ENCODE measurements at places on chromosomes 2 and 18.
A peak's percentile ranks its signal among the peaks of the same experiment; 100 is the strongest.

DNA sequence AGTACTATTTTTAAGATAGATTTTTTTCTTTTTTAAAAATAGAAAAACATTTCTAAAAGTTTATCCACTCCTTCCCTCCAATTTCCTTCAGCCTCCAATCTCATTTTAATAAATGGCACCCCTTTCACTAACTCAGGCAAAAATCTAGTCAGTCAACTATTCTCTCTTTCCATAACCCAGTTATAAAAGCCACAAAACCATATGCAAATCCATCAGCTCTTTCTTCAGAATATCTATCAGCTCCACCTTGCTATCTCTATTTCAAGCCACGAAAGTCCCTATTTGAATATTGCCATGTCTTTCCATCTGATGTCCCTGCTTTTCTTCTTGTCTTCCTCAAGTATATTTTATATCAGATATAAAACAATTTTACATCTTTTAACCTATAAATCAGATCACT lies 397.1 kb downstream of the ERBB4 start:
- no peak for DNase-seq

GRCh38 chr18:33578518-33579348 lies 714 bp downstream of the ASXL3 start:
- DNase-seq: peak; percentile 4

GRCh38 chr2:179311101-179311500 lies 46.5 kb upstream of the SESTD1 start:
- DNase-seq: no peak

DNA sequence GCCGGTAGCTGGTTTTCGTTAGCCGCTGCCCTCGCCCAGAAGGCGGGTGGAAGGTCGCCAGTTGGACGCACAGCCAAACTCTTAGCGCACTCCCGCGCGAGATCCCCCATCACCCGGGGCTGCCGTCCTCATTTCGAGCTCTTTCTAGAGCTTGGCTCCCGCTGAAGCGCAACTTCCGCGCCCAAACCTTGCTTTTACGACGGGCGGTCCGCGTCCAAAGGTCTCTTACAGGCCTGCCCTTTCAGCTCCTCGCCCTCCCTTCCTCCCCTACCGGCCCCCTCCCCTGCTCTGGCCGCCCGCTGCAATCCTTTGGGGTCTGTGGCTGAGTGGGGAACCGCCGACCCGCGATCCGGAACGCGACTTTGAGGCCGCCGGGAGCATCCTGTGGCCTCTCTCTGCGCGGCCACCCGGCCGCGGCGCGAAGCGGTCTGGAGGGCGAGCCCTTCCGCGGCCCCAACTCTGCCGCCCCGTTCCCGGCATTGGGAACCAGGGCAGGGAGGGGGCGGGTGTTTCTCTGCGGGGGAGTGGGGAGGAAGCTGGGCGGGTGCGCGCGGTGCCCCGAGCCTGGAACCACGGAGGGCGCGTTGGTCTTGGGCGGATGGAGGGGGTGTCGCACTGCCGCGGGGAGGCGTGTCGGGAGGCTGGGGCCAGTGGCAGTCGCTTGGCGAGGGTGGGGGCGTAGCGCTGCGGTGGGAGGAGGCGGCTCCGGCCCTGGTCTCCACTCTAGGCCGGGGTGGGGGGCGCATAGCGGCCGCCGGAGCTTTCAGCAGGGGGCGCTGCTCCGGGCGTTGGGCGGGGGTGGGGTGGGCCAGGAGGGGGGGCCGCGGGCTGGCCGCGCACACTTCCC lies at the start of gene GDF7:
Gene GDF7, plus strand, starts transcription at position 841 of the 847 bp plus-strand sequence. CDS start 96 bp downstream, outside the sequence.
- no peak for DNase-seq

GRCh38 chr2:65075176-65075575 lies 19.0 kb downstream of the CEP68 start:
- no peak for DNase-seq

- no peak for DNase-seq
Measured at GRCh38 chr18:36634573-36635216, 194.1 kb downstream of the TPGS2 start.

DNA sequence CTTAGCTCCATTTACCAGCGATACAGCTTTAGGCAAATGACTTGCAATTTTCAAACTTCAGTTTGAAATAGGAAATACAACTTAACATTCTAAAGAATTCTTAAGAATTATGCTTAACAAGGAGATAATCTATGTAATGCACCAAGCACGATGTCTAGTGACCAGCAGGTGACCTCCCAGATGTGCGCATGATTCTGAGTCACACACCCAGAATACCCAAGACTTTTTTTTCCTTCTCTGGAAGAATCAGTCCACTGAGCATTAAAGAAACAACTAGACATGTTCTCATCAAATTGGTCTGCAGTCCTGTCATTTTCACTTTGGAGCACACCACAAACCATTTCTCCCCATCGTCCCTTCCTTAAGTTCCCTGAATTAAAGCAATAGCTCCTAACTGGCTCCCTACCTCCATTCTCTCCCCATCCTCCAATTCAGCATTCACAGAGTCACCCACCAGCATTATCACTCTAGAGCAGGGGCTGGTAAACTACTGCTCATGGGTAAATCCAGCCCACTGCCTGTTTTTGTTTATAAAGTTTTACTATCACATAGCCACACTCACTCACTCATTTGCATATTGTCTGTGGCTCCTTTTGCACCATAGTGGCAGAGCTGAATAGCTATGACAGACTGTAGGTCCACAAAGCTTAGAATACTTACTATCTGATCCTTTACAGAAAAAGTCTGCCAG lies 13.2 kb downstream of the EVA1A start:
- DNase-seq: no peak

DNA sequence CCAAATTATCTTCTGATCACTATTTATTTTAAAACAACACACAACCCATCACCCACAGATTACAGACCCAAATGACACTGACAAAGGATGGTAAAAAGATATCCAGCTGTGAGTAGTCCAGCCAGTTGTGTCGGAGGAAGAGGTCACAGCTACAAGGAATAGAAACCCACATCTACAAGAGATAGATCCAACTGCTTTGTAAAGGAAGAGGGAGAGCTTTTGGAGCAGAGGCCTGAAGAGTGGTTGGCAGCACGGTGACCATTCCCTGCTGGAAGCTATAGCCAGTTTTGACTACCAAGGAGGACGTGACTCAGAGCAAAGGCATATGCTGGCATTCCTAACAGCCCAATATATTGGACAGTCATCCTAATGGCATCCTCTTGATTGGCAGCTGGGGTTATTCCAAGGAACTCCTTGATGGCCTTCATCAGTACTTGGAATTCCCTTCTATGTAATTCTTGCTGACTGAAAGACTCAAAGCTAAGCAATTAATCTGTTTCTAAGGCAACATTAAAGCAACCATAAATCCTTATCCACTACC lies 17.1 kb downstream of the SLC8A1 start:
- no peak for DNase-seq

DNA sequence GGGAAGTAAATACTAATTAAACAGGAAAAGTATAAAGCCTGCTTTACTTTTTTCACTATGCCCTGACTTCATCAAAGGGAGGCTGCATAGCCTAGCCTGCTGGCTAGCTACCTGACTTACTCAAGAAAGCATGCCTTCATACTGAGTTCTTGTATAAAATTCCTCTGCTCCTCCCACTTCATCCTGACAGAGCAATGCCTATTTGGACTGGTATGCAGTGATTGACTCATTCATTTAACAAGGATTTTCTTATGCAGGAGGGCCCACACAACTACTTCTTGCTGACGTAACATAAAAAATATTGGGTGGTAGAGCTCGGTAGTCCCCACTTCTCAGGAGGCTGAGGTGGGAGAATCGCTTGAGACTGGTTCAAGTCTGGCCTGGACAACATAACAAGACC lies 70.5 kb downstream of the PRPF40A start:
- DNase-seq: no peak

DNA sequence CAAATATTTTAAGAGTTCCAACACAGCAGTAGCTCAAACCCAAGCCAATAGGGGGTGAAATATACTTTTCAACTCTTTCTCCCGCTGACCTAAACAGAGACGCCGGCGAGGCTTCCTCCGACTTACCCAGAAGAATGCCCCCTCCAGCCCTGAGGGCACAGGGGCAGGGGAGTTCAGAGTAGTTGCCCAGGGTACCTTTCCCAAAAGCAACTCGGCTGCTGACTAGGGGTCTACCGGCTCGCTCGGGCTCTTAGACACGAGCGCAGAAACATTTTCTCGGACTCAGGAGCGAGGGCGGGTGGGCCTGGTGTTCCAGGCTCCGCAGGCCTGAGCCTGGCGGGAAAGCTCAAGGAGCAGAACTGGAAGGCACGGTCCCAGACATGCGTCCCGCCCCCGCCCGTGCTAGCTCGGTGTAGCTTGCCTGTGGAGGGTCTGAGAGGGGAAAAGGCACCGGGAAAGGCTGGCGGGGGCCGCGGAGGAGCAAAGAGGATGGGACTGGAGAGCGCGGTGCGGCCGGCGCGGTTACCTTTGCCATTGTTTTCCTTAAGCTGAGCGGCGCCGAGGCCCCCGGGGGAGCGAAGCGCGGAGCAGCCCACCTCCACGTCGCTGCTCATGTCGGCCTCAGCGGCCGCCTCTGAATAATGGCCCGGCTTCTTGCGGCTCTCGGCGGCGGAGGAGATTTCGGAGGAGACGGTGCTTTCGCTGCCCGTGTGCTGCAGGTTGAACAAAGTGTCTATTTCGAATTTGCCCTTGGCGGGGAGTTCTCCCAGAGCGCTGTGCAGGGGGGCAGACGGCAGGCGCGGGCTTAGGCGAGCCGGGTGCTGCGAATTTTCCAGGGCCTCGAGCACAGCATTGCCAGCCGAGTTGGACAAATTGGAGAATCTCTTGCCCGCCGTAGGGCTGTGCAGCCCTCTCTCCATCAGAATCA lies 674 bp downstream of the EVX2 start:
- no peak for DNase-seq
